ENCODE measurements at places on chromosomes 4 and X.

- DNase-seq: no peak
These were observed 29.3 kb downstream of the INTS12 start for GRCh38 chr4:105679186-105679585.

DNA sequence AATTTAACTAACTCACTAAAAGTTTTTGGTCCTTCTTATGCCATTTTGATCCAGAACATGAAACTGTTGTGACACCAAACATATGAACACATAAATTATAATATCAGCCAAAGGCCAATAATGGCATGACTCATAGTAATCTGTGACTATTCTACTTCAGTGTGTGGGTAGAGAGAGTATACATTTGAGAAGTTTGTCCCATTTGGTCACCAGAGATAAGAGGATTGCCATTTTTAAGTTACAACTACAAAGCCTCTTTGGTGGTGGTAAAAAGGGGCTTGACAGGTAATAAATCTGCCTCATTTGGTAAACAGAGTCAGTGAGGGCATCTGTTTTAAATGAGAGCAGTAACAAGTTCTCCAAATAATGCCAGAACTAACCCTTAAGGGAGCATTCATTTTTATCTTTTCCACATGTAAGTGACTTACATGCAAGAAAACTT, 117.9 kb downstream of the TBC1D19 start:
- DNase-seq: no peak

DNA sequence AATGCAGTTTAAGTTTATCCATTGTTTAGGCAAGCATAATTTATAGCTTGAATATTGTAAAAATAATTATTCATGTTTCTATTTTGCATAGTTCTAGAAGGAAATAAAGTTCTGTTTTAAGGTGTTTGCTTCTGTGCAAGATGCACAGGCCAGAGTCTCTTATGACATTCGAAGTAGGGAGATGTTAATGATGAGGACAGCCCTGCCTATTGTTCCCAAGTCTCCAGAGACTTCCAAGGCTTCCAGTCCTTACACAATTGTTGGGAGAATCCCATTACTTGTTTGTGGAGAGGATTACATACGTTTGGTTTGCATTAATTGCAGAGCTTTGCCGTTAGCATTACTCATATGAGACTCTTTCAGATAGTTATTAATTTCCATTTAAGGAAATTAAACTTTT, 96.2 kb upstream of the ANK2 start:
- no peak for DNase-seq

- no peak for DNase-seq
These were observed 41.0 kb downstream of the BEX3 start for GRCh38 chrX:103417370-103417769.

DNA sequence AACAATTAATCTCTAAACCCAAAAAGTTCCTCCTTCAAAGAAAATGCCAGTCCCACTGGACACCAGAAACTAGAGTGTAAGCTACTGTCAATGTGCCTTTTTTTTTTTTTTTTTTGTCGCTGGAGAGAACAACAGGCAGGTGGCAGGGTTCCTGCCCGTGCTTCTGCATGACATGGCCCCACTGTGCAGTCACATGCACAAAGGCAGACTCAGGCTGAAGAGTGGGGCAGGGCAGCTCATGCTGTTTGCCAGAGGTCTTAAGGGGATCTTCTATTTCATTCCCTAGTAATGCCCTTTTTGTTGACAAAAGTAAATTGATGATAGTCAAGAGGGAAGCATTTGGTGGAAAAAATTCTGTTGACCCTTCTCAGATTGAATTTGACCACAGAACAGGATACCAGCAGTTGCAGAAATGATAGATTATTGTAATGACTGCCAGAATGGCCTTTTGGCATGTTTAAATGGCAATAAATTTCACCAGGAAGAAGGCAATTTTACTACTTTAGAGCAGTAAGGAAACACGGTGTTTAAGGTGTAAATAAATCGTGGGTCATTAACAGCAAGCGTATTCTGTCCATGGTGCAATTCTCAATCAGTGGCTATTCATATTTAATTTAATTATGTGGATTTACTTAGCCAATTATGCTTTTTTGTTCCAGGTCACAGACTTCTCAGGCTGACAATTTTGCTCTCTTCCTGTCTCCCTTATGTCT, 80.9 kb downstream of the NKX6-1 start:
- DNase-seq: no peak

DNA sequence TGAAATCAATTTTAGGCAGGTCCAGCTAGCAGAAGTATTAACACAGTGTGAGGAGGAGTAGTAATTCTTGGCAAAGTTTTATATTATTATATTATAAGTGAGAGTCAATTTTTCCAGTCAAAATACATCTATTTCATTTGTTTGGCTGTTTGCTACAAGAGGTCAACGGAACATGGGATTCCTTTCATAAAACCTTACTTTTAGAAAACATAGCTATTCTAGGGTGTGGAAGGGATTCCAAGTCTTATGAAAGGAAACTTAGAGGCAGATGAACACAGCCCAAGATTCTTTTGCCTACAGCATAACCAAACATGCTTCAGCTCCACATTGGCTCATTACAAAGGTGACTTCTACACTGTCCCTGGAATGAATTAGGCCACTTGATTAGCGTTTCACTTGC, 29.9 kb upstream of the PCDH19 start:
- DNase-seq: no peak

- DNase-seq: no peak
These were observed 6.8 kb downstream of the ANXA3 start for GRCh38 chr4:78558410-78558809.

DNA sequence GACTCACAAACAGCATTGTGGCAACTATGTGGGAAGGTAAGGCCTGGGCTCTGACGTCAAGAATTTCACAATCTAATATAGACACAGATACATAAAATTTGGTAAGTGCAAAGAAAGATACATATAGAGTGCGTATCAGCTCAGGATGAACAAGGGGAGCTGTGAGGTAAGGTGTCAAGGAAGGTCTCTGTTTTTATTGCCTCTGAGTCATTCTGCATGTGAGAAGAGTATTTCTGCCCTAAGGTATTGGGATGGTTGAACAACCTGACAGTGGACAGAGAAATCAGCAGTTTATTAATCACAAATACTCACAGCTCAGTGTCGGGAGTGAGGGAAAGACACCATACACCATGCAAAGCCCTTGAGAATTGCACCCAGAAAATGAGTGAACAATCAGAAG, 89.8 kb downstream of the COMMD8 start:
- DNase-seq: no peak

DNA sequence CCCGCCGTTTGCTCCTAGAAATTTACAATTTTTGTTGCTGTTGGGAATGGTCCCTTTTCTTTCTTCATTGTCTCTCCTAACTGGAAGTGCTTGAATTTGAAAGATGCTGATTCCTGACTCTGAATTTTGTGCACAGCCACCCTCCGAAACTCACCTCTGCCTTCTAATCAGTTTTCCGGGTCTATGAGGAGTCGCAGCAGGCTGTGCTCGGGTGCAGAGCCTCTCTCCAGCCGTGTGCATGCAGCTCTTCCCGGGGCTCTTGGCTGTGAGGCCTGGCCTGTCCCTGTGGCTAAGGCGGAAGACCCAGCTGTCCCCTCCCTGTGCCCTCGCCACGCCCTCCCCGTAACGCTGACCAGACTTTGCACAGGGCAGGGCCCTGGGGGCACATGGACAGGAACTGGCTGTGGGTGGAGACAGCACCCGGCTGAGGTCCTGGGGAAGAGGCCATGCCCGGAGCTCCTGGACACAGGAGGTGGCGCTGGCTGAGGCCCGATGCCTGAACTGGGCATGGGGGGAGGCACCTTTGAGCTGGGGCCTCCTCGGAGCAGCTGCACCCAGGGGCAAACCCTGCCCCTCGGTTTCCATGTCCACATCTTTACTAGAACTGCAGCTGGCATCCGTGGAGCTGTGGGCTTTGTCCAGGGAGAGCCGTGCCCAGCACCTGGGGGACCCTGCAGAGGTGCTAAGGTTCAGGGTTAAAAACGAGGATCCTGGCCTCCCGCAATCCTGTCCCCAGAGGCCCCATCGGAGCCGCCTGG, 32.6 kb upstream of the SPON2 start:
- no peak for DNase-seq

- no peak for DNase-seq
These were observed 140.6 kb upstream of the BANK1 start for GRCh38 chr4:101649790-101650515.

DNA sequence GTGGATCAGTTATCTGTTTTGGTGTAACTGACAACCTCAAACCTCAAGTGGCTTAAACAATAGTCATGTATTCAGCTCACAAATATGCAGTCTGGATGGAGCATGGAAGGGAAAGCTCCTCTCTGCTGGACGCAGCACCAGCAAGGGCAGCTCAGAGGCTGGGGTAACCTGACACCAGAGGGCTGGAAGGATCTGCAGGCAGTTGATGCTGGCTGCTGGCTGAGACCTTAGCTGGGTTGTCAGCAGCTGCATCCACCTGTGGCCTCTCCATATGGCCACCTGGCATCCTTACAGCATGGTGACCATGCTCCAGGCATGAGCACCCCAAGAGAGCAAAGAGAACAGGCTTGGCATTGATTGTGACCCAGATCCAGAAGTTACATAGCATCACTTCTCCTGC, 46.7 kb downstream of the ENPP6 start:
- DNase-seq: no peak

DNA sequence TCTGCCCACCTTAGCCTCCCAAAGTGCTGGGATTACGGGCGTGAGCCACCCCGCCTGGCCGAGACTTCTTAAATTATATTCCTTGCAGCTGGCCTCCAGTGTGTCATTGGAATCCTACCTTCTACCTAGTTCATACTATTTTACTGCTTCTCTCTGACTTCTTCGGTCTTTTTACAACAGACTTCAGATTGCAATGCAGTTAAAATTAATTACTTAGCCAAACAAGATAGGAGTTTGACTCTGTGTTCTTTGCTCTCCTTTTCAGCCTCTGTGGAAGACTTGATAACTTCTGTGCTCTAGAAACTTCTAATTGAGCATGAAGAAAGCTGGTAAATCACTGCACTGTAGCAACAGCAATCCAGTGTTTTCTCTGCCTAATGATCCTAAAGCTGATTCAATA, 199.5 kb downstream of the GASK1B start:
- DNase-seq: no peak

DNA sequence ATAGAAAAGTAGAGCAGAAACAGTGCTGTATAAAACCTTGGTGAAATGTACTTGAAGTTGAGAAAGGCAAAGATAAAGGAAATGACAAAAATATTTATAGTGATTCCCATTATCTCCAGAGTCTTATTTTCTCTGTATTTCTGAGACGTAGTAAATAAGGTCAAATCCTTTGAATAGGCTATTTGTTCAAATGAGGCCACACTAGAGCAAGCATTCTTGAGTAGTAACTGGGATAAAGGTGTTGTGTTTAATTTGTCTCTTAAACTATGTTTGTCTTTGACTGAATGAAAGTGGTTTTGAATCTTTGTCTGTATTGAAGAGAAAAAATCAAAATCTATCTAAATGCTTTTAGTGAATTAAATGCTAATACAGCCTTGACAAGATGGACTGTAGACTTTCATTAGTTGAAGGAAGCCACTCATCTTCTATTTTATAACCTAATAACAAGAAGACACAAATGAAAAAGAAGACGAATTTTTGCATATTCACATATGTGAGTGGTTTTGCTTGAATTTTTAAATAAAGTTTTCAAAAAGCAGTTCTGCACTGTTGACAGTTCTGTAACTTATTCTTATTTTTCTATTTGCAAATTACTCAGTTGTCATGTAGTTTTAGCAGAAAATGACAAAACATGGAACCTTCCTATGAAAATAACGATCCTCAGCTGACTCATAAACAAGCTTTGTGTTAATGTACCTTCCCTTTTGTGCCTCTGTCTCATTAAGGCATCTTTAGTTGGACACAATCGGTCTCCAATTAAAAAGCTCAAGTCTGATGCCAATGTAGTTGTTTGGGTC, 94.8 kb upstream of the PCDH18 start:
- no peak for DNase-seq

- no peak for DNase-seq
These were observed at the start of gene TCEAL9 for GRCh38 chrX:103356130-103356798. TSS of gene TCEAL9 (plus strand) at chrX:103356506. CDS start at chrX:103357685, 1,179 bp downstream.

DNA sequence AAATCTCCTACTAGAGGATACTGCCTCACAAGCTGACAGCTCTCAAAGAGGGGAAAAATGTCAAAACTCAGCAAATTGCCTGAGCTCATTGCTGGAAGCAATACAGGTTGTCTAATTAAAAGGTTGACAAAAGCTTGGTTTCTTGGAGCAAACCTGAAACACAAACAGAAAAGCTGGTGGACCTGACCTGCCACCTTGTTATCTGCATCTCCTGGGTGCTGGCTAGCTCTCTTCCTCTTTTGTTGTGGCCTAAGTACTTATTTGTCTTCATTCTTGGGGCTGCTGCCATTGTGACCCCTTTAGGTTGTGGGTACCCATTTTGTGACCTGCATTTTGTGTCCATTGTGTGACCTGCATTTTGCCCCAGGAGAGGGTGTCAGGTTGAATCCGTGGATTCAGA, 184.5 kb downstream of the KIT start:
- no peak for DNase-seq

DNA sequence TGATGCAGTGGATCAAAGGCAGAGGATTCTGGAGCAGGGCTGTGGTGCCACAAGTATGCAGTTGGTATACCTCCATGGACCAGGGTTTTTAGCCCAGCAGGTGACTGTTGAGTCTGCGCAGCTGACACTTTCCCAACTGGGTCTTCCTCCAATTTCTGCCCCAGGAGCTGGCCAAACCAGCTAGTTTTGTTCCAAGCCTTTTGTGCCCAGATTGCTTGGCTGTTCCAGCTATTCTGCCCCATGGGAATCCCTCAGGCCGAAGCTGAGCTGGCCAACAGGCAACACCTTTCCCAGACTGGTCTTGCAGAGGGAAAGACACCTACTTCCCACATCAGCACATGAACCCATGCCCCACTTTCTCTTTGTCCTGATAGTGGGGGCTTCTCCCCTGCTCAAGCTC, 22.8 kb upstream of the ANKRD17 start:
- DNase-seq: no peak

DNA sequence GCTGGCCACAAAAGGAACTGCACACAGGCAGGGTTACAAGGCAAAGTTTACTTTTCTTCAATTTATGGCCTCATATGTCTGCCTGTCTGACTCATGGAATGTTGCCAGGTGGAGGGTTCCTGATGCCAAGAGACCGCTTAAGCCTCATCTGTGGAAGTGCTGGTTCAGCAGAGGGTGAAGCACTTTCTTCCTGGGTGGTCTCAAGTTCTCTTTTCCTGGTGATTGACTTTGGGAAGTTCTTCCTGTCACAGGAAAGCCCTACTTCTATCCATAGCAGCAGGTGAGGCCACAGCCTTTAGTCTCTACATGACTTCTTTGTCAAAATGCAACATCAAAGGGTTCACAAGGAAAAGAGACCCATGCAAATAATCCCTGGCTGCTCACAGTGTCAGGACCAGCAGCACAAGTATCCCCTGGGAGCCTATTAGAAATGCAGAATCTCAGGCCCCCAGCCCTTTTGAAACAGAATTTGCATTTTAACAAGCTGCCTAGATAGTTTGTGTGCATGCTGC, 81.4 kb upstream of the IGFBP7 start:
- no peak for DNase-seq

- no peak for DNase-seq
These were observed 44.9 kb upstream of the NDST4 start for GRCh38 chr4:115158296-115158695.

- no peak for DNase-seq
These were observed 282.1 kb downstream of the BCOR start for GRCh38 chrX:39815631-39816030.
